NCI-H2081 treated with DMSO at 0.1 percent for 48 hours (cell line): ENCODE measurements at places on chromosomes 2 and 18.

DNA sequence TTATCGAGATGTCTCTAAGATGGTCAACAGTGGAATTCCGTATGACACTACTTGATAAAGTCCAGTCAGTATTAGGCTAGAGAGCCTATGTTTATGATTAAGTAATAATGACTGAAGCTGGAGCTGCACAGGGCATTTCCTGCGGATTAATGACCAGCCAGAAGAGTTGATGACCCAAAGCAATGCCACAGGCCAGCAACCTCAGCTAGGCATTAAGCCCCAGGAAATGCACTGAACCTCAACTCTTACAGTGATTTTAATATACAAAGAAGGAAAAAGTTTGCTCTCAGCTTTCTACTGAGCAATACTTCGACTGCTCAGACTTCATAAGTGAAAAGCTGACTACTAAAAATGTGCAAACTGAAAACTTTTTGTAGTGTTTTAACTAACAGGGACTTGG lies 3.9 kb downstream of the KCTD1 start:
- no peak for DNase-seq

- DNase-seq: no peak
Measured at GRCh38 chr2:63514781-63515180, 73.5 kb downstream of the WDPCP start.

DNA sequence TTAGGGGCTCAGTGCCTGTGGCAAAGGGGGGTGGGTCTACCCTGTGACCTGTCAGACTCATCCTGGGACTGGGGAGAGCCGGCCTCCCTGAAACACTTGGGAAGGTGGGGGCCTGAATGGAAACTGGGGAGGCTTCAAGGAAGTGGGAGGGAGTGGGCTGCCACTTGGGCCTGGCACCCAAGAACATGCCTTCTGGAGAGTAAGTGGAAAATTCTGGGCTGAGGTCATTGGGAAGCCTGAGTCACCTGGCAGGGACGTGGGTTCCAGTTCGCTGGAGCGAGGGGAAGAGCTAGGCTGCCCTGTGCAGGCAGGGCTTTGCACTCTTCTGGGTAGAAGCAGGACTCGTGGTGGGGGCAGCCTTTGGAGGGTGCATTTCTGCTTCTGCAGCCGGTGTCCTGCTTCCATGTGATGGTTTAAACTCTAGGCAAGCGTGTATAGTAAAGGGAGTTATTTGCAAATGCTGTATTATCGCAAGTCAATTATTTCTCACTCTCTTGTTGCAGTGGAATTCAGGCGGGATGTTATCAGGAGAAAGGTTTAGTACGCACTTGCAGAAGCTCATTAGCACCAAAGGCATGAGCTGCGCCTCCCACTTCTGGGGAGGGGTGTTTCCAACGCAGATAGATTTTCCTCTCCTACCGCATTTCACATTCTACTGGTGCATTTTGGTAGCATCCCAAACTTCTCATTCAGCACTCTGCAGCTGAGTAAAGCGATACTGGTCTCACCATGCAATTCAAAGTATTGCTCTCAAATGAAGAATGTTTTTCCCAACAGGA lies 3.8 kb downstream of the LRRFIP1 start:
- no peak for DNase-seq

DNA sequence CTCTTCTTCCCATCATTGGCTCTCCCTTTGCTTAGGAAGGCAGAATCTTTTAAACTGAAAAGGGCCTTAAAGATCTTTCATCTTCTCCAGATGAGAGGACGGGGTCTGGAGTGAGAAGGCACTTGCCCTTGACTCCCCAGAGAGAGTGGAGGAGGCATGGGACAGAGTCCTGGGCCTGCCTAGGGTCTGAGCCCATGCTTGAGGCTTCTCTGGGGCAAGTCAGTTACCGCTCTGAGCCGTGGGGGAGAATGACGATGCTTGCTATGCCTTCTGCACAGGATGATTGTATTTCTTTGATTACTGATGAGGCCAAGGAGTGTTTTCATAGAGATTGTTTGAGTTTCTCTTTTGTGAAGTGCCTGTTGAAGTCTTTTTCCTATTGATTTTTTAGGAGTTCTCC lies 921 bp downstream of the PLB1 start:
- DNase-seq: no peak

DNA sequence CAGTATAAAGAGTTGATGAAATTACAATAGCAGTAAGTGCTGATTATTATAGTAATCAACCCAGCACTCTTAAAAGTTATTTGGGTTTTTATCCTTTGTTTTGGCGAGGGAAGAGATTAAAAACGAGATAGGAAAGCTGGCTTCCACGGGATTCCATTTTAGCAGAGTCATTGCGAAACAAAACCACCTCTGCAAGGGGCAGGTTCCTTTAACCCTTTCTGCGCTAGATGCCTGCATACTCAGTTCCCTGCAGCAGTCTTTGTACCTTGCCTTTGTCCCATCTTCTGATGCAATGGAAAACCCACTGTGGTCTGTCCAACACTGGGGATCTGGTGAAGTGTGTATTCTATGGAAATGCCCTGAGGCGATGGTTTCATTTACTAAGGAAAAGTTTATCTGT lies 2.7 kb downstream of the YPEL5 start:
- DNase-seq: no peak
